ENCODE measurements at places on chromosomes 4 and X.

DNA sequence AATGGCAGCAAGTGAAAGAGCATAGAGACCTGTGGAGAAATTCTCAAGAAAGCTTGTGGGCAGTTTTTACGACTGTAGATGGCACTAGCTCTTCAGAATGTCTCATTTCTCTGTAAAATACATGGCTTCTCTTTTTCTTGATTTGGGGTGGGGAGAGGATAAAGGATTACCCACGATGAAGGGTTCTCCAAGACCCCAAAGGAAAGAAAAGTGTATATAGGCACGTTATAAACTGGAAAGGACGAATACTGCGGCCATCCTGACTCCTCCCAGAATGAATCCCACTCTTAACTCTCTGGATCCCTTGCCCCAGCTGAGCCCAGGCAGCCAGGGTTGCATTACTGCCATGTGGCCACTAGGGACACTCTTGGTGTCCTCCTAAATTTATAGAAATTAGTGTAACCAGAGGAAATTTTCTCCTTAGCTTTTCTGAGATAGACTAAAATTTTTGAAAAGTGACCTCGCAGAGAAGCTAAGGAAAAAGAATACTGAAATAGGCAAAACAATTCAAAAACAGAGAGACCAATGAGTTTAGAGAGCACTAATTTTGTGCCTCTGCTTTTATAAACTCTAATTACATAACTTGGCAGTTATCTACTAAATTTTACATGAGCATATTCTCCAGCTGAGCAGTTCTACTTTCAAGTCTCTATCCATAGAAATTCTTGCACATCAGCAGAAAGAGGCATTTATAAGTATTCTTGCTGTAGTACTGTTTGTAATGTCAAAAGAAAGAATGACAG, 37.8 kb upstream of the PCDH19 start:
- peak; percentile 42 for DNase-seq

DNA sequence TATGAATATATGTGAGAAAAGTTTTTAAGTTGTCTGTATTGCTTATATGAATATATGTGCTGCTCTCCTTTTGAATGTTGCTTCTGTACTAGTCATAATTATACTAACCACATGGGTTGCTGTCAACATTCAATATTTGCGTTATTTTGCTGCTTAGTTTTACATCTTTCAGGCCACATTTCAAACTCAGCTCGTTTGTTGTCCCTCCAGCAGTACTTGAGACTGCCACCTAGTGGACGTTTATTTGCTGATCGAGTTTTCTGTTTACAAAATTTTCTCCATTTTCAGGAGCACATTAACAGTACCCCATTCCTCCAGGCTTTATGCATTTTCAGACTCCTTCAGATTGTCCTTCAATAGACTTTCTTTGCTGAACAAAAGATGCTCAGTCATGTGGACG, 75.8 kb downstream of the NUDT11 start:
- peak; percentile 15 for DNase-seq

- DNase-seq: no peak
Measured at GRCh38 chr4:956531-957230, 16.7 kb downstream of the DGKQ start.

DNA sequence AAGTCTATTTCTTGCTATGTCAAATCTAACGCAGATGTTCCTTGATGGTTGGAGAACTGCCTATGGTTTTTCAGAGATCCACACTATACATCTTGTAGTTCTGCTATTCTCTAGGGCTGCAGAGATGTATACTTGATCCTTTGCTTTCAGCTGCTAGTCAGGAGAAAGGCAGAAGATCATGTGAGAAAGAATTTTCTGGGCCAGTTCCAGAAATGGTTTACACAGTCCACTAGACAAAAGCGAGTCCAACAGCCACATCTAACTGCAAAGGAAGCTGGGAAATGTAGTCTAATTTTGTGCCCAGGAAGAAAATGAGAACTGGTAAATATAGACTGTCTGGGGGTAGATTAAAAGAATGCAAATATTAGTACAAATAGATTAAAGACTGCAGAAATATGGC, 394.3 kb upstream of the SLIT2 start:
- no peak for DNase-seq

DNA sequence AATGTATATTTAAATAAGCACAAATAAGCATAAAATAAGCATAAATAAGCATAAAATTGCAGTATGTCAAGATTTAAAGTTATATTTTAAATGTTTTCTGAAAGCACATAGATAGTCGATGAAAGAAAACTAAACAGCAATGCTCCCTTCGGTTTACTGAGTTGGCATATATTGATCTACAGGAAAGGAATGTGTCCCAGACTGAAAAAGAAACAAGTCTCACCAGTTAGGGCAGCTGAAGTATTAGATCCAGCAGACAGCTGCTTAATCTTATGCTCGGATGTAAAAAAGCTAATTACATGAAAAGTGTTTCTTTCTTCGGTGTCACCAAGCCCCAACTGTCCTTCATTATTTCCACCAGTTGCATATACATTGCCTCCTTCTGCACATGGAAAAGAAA, 8.7 kb downstream of the RPGR start:
- DNase-seq: no peak

- DNase-seq: no peak
Measured at GRCh38 chrX:83593634-83594294, 85.7 kb downstream of the POU3F4 start.

DNA sequence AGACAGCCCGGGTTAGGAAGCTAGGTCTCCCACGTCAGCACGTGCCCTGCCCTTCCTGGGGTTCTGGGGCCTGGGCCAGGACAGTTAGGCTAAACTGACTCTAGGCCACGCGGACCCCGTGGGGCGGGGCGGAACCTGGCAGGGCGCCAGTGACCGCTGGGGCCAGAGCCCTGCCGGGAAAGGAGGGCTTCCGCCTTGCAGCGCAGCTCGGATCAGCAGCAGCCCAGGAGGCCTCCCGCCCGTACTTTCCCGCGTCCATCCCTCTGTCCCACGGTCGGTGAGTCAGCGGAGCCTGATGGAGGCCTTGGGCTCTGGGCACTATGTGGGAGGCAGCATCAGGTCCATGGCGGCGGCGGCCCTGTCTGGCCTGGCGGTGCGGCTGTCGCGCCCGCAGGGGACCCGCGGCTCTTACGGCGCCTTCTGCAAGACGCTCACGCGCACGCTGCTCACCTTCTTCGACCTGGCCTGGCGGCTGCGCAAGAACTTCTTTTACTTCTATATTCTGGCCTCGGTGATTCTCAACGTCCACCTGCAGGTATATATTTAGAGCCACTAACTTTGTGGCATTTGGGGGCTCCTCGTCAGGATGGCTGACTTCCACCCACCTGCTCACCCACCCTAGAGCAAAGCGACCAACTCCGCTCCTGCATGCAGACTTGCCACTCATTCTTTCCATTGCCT, at the start of gene SMIM10:
Gene SMIM10 (plus strand): TSS at position 191 of the 681 bp plus-strand sequence. CDS start 105 bp downstream, at position 296.
- DNase-seq: peak; percentile 66

DNA sequence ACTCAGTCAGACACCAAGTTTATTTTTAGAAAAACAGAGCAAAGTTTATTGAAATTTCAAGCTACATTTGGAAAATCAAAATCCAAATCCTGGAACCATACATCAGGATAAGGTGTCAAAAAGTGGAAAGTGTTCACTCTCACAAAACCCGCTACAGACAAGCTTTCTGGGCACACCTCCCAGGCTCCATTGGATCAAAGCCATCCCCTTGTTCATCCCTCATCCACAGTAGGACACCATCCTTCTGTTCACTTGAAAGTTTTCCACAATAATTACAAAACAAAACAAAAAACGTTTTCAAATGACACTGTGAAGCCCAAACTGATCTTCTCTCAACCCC, 62.4 kb downstream of the TSC22D3 start:
- no peak for DNase-seq

- DNase-seq: peak; percentile 6
Measured at GRCh38 chr4:23680671-23681518, 209.0 kb downstream of the PPARGC1A start.

DNA sequence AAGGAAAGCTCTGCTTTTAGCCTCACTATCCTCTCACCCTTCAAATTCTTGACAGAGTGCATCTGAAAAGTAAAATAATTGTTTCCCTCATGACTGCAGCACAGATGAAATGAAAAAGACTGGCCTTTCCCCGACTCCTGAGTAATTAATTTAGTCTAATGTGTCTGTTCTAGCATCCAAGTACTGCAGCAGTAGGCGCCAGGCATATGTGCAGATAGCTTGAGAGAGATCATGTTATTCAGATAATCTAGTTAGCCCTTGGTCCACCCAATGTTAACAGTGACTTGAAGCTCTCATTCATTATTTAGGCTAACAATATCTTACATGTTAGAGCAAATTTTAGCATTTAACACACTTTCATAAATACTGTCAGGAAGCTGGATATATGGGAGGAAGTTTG, 54.0 kb downstream of the MAP9 start:
- DNase-seq: no peak

DNA sequence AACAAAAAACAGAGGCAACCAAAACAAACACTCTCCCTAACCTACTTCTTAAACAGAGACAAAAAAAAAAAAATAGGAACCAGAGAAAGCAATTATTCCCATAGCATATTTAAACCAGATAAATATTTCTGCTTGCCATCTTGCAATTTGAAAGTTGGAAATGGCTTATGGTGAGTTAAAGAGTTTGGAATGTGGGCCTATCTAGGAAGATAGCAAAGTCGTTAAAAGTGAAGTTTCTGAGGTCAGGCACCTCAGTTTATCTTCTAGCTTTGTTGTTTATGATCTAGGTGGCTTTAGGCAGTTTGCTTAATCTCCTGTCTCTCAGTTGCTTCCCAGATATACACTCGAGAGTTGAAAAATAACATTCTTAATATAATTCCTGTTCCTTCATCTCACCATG, 284.2 kb downstream of the KCNIP4 start:
- DNase-seq: no peak

GRCh38 chrX:119502727-119503483, 34.7 kb downstream of the SLC25A5 start:
- peak; percentile 82 for DNase-seq

DNA sequence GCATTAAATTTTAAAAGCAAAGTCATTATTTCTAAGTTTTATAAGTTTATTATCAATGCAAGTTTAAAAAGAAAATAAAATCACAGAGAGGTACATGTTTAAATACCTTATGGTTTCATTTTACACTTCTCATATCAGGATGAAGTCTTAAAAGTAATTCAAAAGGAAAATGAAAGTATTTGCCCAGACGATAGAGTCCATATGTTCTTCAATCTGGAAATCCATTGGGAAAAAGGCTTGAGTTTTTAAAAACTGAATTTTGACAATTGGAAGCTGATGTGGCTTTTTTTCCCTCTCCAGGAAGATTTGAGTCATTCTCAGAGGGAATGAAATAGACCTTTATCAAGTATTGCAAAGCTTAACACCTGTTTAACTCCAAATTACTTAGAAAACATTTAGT, 37.1 kb downstream of the MAB21L2 start:
- DNase-seq: no peak

DNA sequence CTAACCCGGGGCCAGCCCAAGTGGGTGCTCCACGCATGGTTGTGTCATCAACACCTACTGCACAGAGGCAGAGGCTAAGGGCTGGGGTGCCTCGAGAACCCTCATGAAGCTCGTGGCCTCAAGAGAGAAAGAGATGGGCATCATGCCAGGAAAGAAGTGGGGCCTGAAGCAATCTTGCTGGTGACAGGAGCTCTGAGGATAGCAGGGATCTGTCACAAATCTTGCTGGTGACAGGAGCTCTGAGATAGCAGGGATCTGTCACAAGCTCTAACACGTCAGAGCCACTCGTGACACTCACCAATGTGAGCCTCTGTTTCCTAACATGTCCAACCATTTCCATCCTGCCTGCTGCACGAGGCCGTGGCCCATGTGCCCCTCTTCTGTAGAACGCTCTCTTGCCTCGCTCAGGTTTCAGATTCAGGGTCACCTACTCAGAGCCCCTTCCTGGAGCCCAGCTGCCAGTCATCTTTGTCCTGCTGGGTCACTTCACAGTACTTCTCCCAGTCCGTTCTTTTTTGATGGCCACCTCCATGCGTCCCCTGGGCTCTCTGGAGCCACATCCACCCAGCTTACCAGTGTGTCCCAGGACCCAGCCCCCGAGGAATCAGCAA, 21.1 kb downstream of the PNMA6E start:
- no peak for DNase-seq

DNA sequence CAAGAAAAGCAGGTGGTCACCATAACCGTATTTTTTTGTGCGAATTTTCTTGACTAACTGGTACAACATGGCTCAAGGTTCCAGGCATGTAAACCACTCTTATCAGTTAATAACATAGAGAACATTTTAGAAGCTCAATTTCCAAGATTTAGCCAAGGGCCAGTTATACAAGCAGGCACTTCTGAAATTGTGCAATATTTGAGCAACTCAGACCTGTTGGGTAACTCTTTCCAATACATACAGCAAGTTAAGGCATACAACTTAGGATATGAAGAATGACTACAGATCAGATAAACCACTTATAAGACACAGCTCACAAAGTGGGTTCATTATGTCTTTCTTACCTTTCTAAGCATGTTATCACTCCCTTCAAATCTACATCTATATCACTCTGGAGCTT, 43.9 kb downstream of the ZNF280C start:
- DNase-seq: no peak

DNA sequence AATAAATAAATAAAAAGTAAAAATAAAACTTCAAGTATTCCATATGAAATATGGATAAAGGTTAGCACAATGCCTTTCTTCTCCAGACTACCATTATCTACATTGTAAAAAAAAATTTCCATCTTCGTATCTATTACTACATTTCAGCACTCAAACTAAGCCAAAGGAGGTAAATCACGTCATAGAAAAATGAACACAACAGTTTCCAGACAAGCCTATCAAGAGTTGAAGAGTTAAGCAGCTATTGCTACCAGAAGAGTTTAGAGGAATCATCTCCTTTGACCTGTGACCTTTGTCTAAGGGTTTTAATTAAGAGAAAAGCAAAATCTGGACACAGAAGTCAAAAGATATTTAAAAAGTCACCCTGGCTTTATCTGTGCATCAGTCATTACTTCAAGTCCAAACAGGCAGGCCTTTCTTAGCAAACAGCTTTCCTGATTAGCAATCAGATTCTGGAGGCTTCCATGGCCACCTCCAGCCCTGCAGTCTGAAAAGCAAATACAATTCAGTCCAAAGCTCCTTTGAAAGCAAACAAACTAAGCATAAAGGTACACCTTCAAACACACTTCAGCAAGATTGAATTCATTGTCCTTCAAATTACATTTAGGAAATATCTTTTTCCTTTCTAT, 82.2 kb downstream of the APBB2 start:
- DNase-seq: no peak

DNA sequence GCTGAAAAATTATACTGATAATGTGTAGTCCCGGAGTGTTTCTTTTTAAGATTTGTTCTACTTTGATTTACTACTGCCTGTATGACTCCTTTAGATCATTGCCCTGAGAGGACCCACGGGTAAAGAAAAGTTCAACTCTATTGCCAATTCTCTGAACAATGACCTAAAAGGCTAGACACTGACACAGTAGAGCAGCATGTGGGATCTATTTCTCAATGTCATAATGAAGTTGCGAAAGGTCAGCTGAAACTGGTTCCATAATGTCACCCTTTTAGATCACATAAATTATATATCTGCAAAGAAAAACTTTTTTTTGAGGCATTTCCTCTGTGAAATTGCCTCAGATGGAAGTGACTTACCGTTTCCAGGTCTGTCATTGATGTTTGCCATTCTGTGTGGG, 67.4 kb downstream of the GLRB start:
- DNase-seq: no peak

All from SW480 (cell line).